ENCODE measurements at places on chromosomes 3 and 15. TPM values are rescaled to one million over a fixed set of nuclear protein-coding genes. Genes with fewer than 3 reads are reported as not detected.

DNA sequence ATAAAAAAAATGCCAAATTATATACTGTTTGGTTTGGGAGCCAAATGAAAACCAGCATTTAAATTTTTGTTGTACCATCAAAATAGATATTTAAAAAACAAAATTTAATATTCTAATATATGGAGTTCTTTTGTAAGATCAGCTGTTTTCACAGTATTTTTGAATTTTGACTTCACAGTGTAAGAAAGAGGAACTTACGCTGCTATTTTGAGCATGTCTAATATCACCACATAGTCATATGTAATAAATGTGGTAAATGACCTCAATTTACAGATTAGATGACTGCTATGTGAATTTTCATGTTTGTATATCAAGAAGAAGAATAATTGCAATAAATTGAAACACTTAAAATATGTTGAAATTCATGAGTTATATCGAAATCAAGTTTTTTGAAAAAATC is 189.6 kb downstream of the ARRDC4 start:
- H3K27me3 ChIP-seq = no peaks in the 10 kb centered on the region
- H3K36me3 ChIP-seq = no peaks in the 10 kb centered on the region
- no peak overlapping the region for H3K27ac ChIP-seq
- no peaks in the 10 kb centered on the region for H3K4me1 ChIP-seq
- no peak for DNase-seq

DNA sequence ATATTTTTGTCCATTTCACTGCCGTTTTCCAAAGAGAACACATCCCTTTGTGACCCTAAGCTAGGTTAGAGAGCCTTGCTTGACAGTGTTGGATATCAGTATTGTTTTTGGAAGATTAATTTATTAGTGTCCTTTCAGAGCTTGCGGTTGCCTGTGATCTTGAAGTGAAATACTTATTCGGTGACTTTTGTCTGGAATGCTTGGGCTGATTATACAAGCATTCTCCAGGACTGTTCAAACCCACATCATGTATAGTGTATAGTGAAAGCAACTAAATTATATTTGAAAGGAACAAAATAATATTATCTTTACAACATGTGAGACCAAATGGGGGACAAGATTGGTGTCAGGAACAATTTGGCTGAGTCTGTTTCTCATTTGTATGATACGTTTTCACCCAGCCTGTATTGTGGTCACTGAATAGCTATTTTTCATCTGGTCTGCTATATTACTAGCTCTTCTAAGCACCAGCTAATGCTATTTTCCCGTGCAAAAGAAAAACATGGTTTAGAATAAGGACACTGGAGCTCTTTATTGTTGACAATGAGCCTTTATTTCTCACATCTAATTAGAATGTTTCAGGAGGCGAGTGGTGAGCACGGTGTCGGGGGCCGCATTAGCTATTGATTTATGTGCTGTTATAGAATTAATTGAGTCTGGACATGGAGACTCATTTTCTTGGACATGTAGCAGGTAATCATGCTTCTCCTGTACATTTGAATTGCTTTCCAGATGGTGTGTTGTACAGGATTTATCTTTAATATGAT is 158.1 kb downstream of the APBA2 start:
- no peaks in the 10 kb centered on the region for H3K27me3 ChIP-seq
- DNase-seq = no peak
- no peaks in the 10 kb centered on the region for H3K4me1 ChIP-seq
- no peaks in the 10 kb centered on the region for H3K36me3 ChIP-seq
- H3K27ac ChIP-seq = no peak overlapping the region

- H3K27me3 ChIP-seq = no peaks in the 10 kb centered on the region
- DNase-seq = no peak
- H3K4me3 ChIP-seq = no peak overlapping the region
Measured at GRCh38 chr3:12154151-12154550, 4.6 kb downstream of the TIMP4 start.

- DNase-seq = no peak
- H3K27ac ChIP-seq = no peak overlapping the region
- no peaks in the 10 kb centered on the region for H3K36me3 ChIP-seq
- no peak overlapping the region for H3K4me3 ChIP-seq
- H3K27me3 ChIP-seq = no peaks in the 10 kb centered on the region
- H3K4me1 ChIP-seq = no peaks in the 10 kb centered on the region
Measured at GRCh38 chr3:20865803-20866202, 679.8 kb upstream of the SGO1 start.

GRCh38 chr15:31341496-31342195 is 15.0 kb downstream of the KLF13 start:
- DNase-seq = no peak
- H3K4me1 ChIP-seq = peaks cover 4% of the 10 kb centered on the region
- H3K4me3 ChIP-seq = no peak overlapping the region
- H3K36me3 ChIP-seq = no peaks in the 10 kb centered on the region

LRRC31 gene
- 0.76 TPM for total RNA-seq

DNAH12 gene
- 0.38 TPM for total RNA-seq

CRYGS gene
- total RNA-seq = 2.9 TPM

SLC2A2 gene
- 12.6 TPM for total RNA-seq

Data from kidney (tissue), 22 donors.